ENCODE measurements at places on chromosomes 3 and 15.
A peak's percentile ranks its signal among the peaks of the same experiment; 100 is the strongest.

DNA sequence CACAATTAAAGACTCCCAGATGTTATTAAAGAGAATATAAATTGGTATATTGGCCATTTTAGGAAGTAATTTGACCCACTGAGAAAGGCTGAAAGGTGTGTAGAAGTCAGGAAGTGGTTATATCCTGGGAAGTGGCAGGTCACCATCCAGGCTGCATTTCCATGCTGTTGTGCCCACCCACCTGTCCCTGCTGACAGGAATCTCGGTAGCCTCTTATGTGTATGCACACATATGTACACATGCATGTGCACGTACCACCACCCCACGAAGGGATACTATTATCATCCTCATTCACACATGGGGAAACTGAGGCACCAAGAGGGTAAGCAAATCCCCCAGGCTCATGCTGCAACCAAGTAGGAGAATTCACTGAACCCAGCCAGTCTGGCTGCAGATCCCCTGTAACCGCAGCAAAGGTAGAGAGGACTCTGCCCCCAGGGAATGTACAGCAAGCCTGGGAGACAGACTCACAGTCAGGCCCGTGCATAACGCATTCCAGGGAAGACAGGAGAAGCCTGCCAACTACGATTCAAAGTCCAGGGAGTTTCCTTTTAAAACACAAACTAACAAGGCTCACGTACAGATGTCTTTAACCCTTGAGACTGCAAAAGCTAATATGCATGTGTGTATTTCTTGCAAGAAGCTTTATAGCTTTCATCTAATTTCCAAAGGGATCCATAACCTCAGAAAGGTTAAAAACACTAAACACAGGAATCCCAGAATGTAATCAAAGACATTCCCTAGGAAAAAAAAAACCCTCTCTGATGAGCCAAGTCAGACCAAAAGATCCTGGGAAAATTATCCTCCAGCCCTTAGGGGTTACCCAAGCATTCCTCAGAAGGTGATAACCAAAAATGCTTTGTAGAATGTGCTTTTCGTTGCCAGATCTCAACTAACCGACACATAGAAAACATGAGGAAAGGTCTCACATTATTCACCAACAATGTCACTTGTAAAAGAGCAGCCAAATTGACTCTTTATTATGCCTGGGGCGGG is 129.6 kb downstream of the ADAMTS17 start:
- DNase-seq = no peak

- DNase-seq = no peak
These were observed 21.2 kb downstream of the CRTC3 start for GRCh38 chr15:90550919-90551318.

GRCh38 chr3:170440344-170440743 is 21.7 kb downstream of the CLDN11 start:
- no peak for DNase-seq

GRCh38 chr3:126533506-126533905 is 9.6 kb downstream of the CHST13 start:
- no peak for DNase-seq

- DNase-seq = peak; percentile 87
These were observed 46.8 kb upstream of the SLC6A1 start for GRCh38 chr3:10945683-10946287.

GRCh38 chr3:25437953-25438352 is 9.9 kb downstream of the RARB start:
- no peak for DNase-seq

GRCh38 chr3:123310741-123311140 is 109.0 kb downstream of the SEC22A start:
- no peak for DNase-seq
